ENCODE measurements at places on chromosomes 13 and 19.

- no peak for DNase-seq
Observed at GRCh38 chr13:62302341-62302740, 886.7 kb upstream of the PCDH20 start.

DNA sequence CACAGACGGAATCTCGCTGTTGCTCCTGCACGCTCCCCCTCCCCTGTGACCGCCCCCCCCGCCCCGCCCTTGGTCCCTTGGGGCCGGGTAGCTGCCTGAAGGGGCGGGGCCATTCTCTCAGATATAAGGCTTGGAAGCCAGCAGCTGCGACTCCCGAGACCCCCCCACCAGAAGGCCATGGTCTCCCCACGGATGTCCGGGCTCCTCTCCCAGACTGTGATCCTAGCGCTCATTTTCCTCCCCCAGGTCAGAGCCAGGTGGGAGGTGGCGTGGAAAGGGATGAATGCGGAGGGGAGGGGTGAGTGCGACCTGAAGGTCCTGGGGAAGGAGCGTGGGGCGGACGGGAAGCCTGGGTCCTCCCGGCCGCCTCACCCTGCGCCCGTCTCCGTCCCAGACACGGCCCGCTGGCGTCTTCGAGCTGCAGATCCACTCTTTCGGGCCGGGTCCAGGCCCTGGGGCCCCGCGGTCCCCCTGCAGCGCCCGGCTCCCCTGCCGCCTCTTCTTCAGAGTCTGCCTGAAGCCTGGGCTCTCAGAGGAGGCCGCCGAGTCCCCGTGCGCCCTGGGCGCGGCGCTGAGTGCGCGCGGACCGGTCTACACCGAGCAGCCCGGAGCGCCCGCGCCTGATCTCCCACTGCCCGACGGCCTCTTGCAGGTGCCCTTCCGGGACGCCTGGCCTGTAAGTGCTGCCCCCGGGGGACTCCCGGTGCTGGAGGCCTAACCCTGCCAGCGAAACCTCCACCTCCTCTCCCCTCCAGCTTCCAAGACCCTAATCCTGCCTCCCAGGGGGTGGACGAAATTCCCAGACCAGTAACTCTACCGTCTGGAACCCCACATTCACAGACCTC, at the start of gene DLL3:
Gene DLL3, plus strand, starts transcription at position 150 of the 845 bp plus-strand sequence. Its CDS starts 28 bp downstream, at position 178.
- DNase-seq: no peak

- no peak for DNase-seq
Observed at GRCh38 chr19:39949026-39949747, 14.8 kb upstream of the FCGBP start.

GRCh38 chr13:109738298-109738746, 48.1 kb downstream of the IRS2 start:
- no peak for DNase-seq

- DNase-seq: no peak
Observed at GRCh38 chr13:36475468-36475867, 43.2 kb downstream of the CCNA1 start.

DNA sequence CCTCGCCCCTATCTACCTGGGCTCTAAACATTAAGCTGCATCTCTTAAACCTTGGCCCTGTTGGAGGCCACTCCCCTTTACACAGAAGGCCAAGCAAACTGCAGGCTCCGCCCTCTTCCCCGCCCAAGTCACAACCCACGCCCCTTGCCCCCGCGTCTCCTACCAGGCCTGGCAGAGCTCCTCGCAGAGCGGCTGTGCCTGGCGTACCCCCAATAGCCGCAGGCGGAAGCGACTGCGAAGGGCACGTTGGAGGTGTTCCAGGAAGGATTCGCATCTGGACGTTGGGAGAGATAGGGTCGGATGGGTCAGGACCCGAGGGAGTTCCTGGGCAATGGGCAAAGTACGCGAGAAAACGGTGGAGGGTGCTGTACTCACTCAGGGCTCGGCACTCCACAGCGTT, 5.9 kb downstream of the RTBDN start:
- DNase-seq: no peak

- DNase-seq: no peak
Observed at GRCh38 chr13:85995788-85996418, 196.7 kb upstream of the SLITRK6 start.

- DNase-seq: no peak
Observed at GRCh38 chr13:35499196-35499662, 22.7 kb upstream of the MAB21L1 start.

- DNase-seq: no peak
Observed at GRCh38 chr13:33277946-33278345, 7.6 kb downstream of the STARD13 start.

GRCh38 chr19:47106821-47107201, 6.8 kb downstream of the ZC3H4 start:
- DNase-seq: no peak

DNA sequence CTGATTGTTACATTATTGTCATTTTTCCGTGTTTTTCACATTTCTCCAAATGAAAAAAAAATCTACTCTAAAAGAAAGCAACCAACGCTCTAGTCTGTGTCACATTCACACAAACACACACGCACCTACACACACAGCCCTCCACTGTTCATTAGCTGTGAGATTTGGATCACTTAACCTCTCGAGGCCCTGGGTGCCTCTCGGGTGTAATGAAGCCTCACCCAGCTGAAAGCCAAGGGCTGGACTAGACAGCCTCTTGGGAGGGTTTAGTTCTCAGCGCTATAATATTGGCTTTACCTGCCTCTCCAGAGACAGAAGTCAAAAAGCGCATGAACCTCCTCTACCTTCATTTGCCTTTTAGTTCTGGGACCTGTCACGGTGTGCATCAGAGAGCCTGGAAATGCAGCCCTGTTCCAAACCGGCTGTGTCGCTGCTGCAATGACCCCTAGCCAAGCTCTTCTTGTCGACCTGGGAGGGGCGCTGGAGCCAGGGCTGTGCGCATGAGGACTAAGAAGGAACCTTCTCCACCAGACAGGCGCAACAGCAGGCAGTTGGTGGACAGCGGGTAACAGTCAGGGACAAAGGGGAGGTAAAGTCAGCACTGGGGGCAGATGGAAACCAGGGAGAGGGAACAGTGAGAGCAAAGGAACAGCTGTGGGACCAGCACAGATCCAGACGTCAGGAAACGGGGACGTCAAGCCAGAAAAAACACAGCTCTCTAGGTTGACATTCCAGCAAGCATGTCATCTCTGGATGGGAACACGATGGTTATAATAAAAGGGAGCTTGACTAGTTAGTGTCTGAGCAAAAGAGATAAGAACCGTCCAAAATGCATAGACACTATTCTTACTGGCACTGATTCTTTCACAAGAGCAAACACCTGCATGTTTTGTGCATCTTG, 375.9 kb downstream of the EFNB2 start:
- DNase-seq: no peak
